ENCODE measurements at places on chromosomes 4 and X.

GRCh38 chr4:112031712-112032328 lies 113.4 kb upstream of the FAM241A start:
- DNase-seq: no peak

GRCh38 chr4:139802931-139803330 lies 137.3 kb downstream of the MGST2 start:
- no peak for DNase-seq

DNA sequence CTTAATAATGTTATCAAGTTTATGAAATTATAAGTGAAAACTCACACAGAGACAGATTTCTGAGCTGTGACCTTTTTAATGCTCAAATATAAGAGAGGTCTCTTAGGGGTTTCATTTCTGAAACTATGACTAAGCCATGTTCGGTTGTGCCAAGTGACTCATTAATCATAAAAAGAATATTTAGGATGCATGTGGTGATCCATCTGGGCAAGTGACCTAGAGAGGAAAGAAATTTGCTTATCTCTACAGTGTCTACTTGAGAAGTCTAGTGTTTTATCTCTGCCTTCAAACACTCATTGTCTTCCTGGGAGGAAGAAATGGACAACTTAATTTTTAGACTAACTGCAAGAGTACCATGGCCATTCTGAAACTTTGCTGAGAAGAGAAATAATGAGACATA lies 545.3 kb upstream of the GRID2 start:
- no peak for DNase-seq

DNA sequence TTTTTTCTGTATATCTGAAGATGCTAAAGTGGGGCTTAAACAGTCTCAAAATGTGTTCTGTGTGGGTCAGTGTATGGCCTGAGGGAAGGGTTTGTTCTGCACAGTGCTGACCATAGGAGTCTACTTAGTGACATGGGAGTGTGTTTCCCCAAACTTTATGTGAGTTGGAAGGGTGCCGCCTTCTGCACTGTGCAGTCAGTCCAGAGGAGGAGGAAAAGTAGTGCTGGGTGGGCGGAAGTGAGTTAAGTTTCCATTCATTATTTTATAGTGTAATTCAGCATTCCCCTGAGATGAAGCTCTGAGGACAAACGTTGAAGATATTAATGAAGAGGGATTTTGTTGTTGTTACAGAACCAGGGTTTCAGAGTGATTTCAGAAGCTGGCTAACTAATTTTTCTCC lies 2.9 kb downstream of the CHST7 start:
- DNase-seq: no peak

DNA sequence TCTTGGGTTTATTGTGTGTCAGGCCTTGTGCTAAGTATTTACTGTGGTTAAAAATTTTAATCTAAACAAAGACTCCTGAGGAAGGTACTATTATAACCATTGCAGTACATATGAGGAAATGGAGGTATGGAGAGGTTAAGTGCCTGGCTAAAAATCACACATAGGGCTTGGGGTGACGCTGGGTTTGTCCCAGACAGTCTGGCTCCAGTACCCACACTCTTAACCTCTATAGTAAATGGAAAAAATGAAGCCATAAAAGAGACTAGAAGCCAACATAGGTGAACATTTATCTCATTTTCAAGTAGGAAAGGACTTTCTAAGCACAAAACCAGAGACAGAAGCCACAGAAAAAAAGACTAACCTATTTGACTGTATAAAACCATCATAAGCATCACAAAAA lies 1.9 kb downstream of the FOXP3 start:
- DNase-seq: no peak

- DNase-seq: no peak
Measured at GRCh38 chr4:32958586-32958985, 2238.4 kb downstream of the PCDH7 start.

GRCh38 chrX:44152852-44153251 lies 179.7 kb upstream of the NDP start:
- DNase-seq: no peak

- no peak for DNase-seq
Measured at GRCh38 chr4:126772662-126773061, 860.1 kb upstream of the INTU start.

- no peak for DNase-seq
Measured at GRCh38 chrX:46178763-46179162, 366.5 kb downstream of the ZNF674 start.

GRCh38 chr4:70530997-70531396 lies 12.6 kb downstream of the AMTN start:
- DNase-seq: no peak

DNA sequence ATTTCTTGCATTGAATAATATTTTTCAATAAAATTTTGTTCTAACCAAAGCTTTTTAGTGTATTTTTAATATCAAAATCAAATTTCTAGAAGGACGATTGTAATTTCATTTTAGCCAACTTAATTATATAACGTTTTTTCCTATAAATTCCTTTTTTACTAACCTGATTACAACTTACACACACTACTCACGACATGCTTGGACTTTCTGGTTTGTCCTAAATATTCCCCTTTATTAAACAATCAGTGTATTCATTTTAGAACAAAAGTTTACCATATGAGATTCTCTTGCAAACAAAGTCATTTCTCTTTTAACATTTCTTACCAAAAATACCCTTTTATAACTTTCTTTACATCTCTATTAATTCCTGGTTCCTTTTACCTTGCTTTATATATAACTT lies 173.7 kb downstream of the PWWP3B start:
- no peak for DNase-seq

DNA sequence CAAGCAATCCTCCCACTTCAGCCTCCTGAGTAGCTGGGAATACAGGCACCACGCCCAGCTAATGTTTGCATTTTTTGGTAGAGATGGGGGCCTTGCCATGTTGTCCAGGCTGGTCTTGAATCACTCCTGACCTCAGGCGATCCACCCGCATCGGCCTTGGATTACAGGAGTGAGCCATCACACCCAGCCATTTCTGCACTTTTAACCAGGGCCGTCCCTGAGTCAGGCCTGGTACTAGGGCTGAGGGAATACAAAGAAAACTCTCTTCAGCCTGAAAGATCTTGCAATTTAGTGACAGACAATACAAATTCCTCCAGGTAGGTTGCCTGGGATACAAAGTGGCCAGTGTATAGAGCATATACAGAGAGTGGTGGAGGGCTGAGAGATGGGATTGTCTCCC lies 65.8 kb downstream of the BCOR start:
- DNase-seq: no peak

DNA sequence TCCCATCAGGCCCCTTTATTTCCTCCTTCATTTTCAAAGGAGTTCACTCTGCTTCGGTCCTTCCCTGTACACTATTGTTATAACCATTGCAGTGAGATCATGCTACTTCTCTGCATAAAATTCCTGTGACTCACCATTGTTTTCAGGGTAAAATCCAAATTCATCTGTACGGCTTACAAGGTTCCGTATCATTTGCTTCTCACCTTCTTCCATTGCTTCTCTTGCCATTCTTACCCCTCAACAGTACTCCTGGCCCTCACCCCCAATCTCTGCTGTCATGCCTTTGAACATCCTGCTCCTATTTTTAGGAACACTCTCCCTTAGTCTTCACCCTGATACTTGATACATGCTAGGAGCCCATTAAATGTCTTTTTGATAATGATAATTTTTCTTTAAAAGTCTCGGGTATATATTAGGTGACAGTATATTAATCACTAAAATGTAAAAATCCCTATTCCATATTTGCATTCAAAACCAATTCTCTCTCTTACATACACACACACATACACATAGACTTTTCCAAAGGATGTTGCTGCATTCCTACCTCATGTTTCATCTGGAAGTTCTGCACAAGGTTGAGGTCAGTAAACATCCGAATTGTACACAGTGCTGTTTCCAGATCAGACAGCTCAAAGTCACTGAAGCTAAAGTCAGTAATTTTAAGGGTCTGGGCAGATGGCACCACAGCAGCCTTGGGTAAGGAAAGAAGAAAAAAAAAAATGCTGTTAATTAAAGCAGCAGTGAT lies 103.4 kb downstream of the PDE5A start:
- DNase-seq: no peak

GRCh38 chr4:147658501-147658900 lies 25.5 kb downstream of the PRMT9 start:
- DNase-seq: no peak

GRCh38 chrX:118730500-118731247 lies 3.3 kb downstream of the IL13RA1 start:
- no peak for DNase-seq

DNA sequence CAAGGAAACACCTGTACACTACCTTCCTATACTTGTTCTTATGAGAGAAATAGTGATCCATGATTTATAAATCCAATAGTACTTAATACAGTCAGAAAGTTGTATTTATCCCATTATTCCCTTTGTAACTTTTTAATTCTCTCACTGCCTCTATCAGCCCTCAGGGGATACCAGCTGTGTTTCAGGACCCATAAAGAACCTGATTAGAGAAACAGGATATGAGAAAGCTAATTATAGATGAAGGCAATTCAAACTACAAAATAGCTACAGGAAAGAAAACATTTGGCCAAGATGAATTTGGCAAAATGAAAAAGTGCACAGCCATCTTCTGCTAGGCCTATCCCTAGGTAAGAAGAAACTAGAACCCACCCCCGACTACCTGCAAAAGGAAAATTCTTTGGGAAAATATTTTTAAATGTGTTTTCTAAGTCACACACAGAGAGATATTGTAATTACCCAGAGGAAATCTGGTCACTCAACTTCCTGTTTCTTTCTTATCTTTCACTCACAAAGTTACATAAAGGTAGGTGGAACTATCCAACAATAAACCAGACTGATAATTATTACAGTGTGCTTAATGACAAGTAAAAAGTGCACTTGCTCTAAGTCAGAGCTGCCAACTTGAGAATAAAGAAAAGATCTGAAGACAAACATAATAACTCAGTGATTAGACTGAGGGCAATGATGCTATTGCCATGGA lies 836.5 kb upstream of the HTR2C start:
- no peak for DNase-seq

GRCh38 chr4:97987019-97987648 lies 156.1 kb downstream of the STPG2 start:
- no peak for DNase-seq

- no peak for DNase-seq
Measured at GRCh38 chrX:94389044-94389443, 715.0 kb downstream of the FAM133A start.

Measured in substantia nigra (tissue), 51 donors.